ENCODE measurements at places on chromosomes 11 and 22.

GRCh38 chr22:39457198-39457555, 365 bp downstream of the MGAT3 start:
- no peak overlapping the region for H3K4me3 ChIP-seq
- no peak overlapping the region for H3K27ac ChIP-seq
- peaks cover 25% of the 10 kb centered on the region for H3K27me3 ChIP-seq

DNA sequence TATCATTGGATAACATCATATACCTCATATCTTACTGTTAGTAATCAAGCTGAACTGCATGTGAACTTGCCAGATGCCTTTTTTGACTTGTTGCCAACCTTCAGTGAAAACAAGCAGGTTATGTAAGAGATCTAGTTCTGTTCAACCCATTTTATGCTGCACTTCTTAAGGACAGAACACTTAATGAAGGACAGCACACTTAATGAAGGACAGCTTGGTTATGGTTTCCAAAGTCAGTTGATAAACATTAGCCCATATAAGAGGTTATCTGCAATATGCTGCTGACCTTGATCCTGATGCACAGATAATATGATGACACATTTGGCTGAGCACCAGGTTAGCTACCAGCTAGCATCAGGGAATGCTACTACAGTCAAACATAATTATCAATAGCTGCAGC, 358.7 kb upstream of the PDGFD start:
- H3K27ac ChIP-seq, result no peak overlapping the region
- no peaks in the 10 kb centered on the region for H3K36me3 ChIP-seq

DNA sequence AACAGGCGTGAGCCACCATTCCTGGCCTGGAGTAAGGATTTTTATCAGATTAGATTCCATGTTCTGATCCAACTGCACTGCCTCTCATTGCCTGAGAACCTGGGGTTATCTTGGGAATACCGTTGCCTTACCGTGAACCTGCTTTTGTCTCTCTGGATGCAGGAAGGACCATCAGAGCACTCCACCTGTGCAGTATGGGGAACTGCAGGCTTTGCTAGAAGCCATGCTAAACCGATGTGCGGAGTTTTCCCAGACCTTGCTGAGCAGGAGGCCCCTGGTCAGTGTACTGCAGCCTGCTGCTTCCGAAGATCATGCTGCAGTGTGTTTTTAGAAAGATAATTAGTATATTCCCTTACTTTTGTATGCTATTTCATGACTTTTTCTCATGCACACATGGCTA, 43.6 kb downstream of the MEI1 start:
- peaks cover 5% of the 10 kb centered on the region for H3K4me1 ChIP-seq
- DNase-seq, result no peak
- H3K27ac ChIP-seq, result no peak overlapping the region

- no peak overlapping the region for H3K27ac ChIP-seq
- no peaks in the 10 kb centered on the region for H3K4me1 ChIP-seq
- H3K27me3 ChIP-seq, result no peaks in the 10 kb centered on the region
- peak; percentile 43 for DNase-seq
- H3K4me3 ChIP-seq, result no peak overlapping the region
These were observed 20.8 kb upstream of the IL18BP start for GRCh38 chr11:71977743-71978418.

Data from CD4-positive, alpha-beta T cell (primary cell).